Stimulated activated CD8-positive, alpha-beta memory T cell treated with anti-CD3 and anti-CD28 coated beads, Interleukin-7, amount 100 ng/mL, for 24 hours (primary cell): ENCODE measurements at places on chromosomes 1 and 21.

DNA sequence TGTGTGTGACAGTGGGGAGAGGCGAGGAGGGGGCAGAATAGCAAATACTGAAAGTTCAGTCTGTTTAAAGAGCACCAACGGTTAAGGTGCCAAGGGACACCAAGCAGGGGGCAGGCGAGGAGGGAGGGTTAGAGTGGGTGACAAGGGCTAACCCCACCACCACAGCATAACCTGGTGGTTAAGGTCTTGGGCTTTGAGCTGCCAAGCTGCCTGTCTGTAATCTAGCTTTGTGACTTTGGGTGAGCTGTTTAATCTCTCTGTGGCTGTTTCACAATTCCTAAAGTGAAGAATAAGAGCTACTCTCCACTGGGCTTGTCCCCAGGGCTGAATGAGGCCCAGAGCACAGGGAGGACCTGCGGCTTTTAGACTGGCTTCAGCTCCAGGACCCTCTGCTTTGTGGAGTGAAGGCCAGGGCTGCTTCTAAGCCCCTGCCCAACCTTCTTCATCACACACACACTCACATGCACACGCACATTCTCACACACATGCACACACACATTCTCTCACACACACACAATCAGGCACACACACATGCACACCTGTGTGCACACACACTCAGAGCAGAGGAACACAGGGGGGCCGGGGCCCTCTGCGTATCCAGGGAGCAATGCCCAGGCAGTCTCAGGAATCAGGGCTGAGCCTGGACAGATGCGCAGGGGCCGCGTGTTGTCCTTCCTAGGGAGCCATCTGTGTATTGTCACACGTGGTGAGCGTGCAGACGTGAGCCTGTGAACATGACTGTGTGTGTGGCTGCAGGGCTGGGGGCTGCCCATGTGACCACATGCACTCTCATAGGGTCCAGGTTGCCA lies 101.6 kb upstream of the TARDBP start:
- DNase-seq: no peak

DNA sequence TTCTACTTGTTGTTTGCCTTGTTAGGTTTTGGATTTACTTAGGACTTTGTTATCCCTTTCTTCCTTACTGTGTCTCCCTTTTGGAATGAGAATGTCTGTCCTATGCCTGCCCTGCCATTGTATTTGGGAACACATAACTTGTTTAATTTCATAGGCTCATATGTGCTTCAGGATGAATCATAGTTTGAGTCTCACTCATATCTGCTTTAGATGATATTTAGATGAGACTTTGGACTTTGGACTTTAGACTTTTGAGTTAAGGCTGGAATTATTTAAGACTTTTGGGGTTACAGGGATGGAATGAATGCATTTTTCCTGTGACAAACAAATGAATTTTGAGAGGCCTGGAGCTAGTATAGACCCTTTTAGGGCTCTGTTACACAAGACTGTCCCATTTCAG lies 33.4 kb downstream of the PSMG1 start:
- DNase-seq: no peak

DNA sequence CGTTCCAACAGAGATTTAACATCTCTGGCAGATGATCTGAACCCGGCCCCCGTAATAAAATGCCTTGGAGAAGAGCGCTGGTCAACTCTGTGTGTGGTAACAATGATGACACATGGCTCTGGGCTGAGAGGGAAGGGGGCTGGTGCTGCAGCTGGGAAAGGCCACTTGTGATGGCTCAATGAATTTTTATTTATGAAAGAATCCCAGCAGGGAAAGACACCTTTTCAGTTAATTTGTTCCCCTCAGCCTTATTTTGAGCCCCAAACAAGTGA lies 59.4 kb downstream of the SYT6 start:
- no peak for DNase-seq

DNA sequence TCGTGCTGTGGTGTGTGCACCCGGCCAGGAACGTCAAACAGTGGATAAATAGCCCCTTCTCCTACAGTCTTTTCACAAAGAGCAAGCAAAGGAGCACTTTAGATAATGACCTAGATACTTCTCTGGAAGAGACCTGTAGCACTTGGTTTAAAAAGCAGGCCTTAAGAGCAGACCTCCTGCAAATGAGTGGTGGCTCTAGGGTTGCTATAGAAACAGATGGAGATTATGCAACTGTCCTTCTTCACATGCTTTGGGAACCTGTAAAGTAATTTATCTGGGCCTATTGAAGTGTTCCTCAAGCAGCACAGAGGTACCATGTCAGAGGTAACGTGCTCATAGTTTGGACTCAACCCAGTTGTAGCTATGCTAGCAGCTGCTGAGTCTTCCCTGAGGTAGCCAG lies 208.2 kb upstream of the KIAA0040 start:
- DNase-seq: no peak
